ENCODE measurements at places on chromosomes 7 and 10.

GRCh38 chr7:2941216-2941859 is 97.2 kb upstream of the GNA12 start:
- DNase-seq: no peak

- no peak for DNase-seq
Observed at GRCh38 chr10:110076559-110077318, 69.0 kb downstream of the ADD3 start.

GRCh38 chr7:80923211-80923612 is 4.4 kb upstream of the SEMA3C start:
- no peak for DNase-seq

DNA sequence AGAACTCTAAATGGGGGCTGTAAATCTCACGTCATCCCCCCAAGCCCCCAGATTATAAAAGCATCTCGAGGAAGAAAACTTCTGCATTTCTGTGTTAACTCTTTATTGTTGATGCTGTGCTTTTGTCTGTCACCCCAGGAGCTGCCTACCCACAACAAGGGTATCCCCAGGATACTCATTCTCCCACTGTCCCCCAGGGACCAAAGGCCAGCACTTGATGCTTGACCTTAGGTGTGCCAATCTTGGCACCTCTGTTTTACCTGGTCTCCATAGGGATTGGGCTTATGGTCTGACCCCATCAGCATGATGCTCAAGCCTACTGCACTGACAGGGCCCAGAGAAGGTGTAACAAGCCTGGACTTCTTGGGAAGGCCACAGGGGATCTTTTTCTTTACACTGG is 225.9 kb upstream of the AGK start:
- DNase-seq: no peak

GRCh38 chr10:46298477-46299285 is 11.9 kb downstream of the ANTXRL start:
- no peak for DNase-seq

DNA sequence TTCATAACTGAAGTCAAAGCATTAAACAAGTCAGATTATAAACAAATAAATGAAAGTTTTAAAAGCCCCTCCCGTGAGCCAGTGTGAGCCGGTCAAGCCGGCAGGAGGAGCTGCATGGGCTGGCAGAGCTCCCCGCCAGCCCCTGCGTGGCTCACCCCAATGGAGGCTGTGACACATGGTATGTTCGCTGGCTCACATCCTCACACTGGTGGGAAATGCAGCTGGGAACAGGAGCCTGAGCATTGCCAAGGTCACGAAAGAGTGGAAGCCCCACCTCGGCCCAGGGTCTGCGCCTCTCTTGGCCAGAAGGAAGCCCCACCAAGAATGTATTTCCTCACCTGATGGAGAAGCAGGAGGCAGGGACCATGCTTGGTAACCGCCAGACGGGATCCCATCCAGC is 261.7 kb upstream of the TCERG1L start:
- no peak for DNase-seq

DNA sequence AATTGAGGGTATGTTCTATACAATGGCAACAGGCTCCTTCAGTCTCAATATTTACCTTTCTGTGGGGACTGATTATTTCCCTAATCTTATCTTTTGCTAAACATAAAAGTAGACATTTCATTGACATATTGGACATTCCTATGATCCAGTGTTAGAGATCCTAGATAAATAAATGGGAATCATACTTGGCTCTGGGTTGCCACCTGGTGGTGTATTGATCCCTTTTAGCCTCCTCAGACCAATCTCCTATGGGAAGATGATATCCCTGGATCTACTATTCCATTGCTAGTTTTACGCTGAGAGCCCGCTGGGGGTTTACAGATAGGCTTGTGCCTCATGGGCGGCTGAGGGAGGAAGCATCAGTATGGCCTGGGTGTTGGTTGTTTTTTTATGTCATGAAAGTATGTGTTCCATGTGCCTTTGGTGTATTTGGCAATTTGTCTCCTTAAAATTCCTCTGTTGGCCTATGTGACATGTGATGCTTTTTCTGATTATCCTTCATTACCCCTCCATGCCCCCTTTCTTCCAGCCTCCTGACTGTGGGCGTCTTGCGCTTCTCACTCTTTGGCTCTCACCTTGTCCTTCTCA is 18.8 kb downstream of the CELF2 start:
- DNase-seq: no peak

DNA sequence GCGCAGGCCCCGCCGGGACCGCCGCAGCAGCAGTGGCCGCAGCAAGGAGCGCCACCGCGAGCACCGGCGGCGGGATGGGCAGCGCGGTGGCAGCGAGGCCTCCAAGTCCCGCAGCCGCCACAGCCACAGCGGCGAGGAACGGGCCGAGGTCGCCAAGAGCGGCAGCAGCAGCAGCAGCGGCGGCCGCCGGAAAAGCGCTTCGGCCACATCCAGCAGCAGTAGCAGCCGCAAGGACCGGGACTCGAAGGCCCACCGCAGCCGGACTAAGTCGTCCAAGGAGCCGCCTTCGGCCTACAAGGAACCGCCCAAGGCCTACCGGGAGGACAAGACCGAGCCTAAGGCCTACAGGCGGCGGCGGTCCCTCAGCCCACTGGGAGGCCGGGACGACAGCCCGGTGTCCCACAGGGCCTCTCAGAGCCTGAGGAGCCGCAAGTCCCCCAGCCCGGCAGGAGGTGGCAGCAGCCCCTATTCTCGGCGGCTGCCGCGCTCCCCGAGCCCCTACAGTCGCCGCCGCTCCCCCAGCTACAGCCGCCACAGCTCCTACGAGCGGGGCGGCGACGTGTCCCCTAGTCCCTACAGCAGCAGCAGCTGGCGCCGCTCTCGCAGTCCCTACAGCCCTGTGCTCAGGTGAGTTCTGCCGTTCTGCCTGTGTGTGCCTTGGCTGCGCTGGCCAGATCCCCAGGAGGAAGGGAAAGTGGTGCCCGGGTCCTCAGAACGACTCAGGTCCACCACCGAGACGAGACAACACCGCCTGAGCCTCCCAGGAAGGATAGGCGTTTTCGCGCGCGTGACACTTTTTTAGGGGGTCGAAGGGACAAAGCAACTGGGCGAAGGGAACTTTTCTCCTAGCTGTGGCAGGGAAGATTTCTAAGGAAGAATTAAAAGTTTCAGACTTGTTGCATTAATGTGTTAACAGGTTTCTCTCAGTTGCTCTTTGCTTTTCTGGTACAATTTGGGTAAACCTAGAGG is 1.5 kb downstream of the CDK13 start:
- peak; percentile 38 for DNase-seq

DNA sequence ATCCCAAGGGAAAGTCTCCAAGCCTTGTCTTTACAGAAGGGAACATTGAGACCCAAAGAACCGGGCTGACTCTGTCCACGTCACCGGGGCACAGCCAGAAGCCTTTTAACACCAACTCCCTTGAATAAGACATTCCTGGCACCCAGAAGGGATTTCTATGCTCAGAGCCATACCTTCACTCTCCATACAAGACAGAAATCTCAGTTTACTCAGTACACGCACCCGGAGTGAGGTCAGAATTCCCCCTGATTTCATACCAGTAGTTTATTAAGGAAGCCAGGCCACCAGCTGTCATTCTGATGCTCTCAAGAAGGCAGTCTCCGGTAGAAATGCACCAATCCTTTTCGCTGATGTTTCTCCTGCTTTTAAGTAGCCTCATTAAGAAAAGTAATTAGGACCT is 134.2 kb upstream of the KCNMA1 start:
- no peak for DNase-seq

DNA sequence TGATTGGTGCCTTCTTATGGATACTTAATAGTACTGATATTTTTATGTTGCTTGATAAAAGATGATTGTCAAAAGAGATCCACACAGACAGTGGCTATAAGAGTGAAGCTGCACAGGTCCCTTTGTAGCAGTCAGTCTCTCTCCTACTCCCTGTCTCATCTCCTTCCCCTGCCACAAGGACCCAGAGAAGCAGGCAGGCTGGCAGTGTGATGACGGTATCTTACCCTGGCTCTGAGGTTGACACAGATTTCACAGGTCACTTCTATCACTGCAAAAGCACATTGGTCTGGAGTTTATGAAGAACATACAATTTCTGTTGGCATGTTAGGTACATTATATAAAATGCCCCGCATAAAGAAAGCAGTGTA is 64.4 kb upstream of the AHR start:
- no peak for DNase-seq

- DNase-seq: no peak
Observed at GRCh38 chr7:924541-925231, 29.8 kb downstream of the ADAP1 start.

- DNase-seq: no peak
Observed at GRCh38 chr7:33698041-33698440, 207.3 kb upstream of the BMPER start.

DNA sequence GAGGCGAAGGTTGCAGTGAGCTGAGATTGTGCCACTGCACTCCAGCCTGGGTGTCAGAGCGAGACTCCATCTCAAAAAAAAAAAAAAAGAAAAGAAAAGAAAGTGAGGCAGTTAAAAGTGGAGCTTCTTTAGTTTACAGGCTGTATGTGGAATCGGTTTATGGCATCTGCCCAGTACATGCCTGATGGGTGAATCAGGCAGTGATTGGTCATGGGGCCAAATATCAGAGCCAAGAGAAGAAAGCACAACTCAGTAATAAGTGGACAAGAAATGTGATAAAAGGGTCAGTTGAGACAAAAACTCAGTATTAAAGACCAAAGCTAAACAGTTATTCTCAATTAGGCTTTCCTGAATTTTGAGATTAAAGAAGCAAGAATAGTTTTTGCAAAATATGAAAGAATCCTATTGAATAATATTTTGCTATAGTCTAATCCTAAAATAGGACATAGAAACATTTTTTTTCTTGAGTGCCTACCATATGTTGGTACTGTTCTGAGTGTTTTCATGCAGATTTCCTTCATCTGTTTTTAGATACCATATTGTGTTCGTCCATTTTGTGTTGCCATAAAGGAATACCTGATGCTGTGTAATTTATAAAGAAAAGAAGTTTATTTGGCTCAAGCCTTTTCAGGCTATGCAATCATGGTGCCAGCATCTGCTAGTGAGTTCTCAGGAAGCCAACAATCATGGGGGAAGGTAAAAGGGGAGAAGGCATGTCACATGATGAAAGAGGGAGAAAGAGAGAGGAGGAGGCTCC is 14.4 kb downstream of the CDC14C start:
- DNase-seq: no peak

DNA sequence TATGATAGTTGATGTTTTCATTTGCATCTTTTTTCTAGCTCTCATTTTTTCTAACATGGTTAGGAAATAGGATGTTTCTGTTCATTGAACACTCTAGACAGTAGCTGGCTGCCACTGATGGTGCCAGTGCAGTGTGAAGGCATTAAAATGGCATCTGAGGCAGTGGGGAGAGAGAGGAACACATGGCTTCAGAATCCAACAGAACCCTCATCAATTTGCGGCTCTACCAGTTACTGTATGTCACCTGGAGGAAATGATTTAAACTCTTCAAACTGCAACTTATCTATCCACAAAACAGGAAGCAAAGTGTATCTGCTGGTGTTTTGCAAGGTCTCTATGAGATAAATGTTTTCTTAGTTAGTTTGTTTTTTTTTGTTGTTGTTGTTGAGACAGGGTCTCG is 305.2 kb upstream of the PRKCQ start:
- DNase-seq: no peak

DNA sequence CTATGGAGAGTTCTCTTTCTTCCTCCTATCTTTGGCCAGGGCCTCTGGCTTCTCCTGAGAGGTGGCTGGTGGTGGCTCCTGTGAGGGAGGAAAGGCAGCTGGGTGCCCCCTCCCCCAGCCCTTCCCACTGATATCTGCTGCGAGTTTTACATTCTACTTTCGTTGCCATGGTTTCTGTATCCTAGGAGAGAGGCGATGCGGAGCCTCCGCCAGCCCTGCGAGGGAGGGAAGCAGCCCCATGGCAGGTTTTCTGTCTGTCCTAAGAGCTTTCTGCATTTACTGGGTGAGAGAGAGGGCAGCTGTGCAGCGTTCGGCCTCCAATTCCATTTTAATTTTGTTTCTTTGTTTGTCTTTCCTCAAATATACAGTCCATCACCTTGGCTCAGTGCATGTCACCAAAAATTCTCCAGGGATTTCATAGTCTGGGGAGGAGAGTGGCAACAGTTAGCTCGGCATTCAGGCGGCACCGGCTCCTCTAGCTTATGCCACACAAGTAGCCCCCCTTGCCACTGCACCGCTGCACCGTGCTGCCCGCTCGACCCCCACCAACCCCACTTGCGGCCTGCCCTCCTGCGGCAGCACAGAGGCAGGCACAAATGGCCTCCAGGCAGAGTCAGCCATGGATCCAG is 20.4 kb downstream of the DNAJB12 start:
- DNase-seq: no peak

- no peak for DNase-seq
Observed at GRCh38 chr7:79504607-79505389, 51.3 kb upstream of the MAGI2 start.

DNA sequence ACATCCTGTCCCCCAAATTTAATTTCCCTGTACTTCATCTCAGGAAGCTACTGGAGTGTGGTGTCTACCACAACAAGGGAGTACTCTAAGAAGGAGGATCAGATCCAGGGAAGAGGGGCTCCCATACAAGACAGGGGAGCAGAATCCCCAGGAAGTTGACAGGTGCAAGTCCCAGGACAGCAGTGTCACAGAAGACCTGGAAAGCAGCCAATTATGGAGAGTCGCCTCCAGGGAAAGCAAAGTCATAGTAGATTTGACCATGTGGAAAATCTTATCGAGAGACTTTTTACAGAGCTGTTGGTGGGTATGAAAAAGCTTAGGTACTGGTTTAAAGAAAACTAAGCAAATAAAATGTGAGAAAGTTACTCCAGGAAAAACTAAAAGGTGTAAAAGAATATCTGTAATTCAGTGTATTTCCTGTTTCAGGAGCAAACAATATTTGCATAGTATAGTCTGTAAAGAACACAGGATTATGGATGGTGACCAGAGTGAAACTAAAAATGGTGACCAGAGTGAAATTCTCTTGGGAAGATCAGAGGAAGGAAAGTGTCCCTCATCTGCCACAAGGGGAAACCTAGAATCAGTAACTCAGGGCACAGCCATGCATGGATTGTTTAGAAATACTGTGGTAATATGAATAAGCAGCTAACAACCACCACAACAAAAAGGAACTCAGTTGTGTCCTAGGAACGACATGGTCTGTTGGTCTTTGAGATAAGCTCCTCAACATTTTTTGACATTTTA is 44.5 kb downstream of the LANCL2 start:
- DNase-seq: no peak

- DNase-seq: no peak
Observed at GRCh38 chr10:125103924-125104323, 56.4 kb downstream of the CTBP2 start.

DNA sequence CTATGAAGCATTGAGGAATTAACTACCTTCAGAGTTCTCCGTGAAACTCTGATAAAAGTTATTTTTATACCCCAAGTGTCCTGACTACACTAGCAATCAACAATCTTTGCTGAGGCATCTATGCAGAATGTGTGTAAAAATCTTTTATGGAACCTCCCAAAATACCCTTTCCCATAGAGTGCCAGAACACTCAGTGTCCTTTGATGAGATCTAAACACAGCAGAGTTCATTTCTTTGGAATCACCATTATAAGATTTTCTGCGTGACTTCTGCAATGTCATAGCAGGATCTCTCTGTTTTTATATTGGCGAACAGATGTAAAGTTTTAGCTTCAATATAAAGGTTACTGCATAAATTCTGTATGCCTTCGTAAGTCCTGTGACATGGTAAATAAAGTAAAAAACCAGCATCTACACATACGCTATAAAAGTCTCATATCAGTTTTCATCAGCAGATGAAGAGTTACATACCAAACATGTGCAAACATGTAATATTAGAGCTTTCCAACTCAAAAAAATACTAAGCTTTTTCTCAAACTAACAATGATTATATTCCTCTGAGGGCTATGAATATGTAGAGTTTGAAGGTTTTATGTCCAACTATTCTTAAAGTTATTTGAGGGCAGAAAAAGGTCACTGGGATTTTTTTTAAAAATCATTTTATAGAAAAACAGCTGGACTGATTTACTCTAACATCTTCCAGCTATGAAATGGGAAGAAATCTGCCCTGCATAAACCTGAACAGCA is 67.2 kb downstream of the SKIDA1 start:
- no peak for DNase-seq
